ENCODE measurements at places on chromosomes 11 and 22. TPM values are rescaled to one million over a fixed set of nuclear protein-coding genes. Genes with fewer than 3 reads are reported as not detected.

DNA sequence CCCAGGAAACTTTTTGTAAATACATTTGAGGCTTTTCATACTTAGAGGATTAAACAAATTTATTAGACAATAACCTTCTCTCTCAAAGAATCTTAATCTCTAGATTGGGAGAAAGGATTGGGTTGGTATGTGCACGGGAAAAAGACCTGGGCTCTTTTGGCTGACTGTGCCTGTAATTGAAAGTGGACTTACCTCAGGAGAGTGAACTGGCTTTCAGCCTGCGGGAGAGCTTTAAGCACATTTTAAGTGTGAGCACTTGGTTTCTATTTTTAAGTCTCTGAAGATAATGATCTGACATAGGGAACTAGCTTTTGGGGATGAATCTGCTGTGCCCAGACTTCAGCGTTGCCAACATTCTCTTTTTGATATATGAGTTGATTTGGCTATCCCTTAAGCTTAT lies 35.8 kb downstream of the UVRAG start:
- no peak overlapping the region for H3K4me3 ChIP-seq
- DNase-seq: no peak
- H3K36me3 ChIP-seq: no peaks in the 10 kb centered on the region
- no peaks in the 10 kb centered on the region for H3K27me3 ChIP-seq
- peaks cover 63% of the 10 kb centered on the region for H3K4me1 ChIP-seq

GRCh38 chr11:104700609-104701008 lies 197.7 kb downstream of the CASP12 start:
- no peak overlapping the region for H3K4me3 ChIP-seq
- H3K4me1 ChIP-seq: peaks cover 13% of the 10 kb centered on the region
- no peaks in the 10 kb centered on the region for H3K36me3 ChIP-seq
- no peak for DNase-seq

SLC5A12 gene
- not detected for polyA plus RNA-seq

- H3K4me3 ChIP-seq: peak overlapping the region; percentile 85
- DNase-seq: peak; percentile 47
- peaks cover 28% of the 10 kb centered on the region for H3K36me3 ChIP-seq
These were observed 5.7 kb downstream of the AMPD3 start for GRCh38 chr11:10460611-10461275.

F2 gene
- not detected for polyA plus RNA-seq

- no peak overlapping the region for H3K4me3 ChIP-seq
- H3K27me3 ChIP-seq: peaks cover 33% of the 10 kb centered on the region
- no peaks in the 10 kb centered on the region for H3K36me3 ChIP-seq
- no peaks in the 10 kb centered on the region for H3K4me1 ChIP-seq
- no peak for DNase-seq
These were observed 3.4 kb upstream of the MOGAT2 start for GRCh38 chr11:75714211-75714610.

SESN3 gene
- polyA plus RNA-seq: 3.1 TPM

GRCh38 chr11:117972629-117973502 lies 13.3 kb upstream of the IL10RA start:
- H3K27ac ChIP-seq: no peak overlapping the region
- H3K4me1 ChIP-seq: peaks cover 59% of the 10 kb centered on the region
- DNase-seq: no peak
- no peak overlapping the region for H3K4me3 ChIP-seq
- H3K36me3 ChIP-seq: no peaks in the 10 kb centered on the region
- H3K27me3 ChIP-seq: no peaks in the 10 kb centered on the region

DHCR7 gene
- polyA plus RNA-seq: 16.1 TPM

RIMBP3C gene
- 0.21 TPM for polyA plus RNA-seq

GRCh38 chr11:112025707-112026106 lies 499 bp downstream of the DLAT start:
- no peak for DNase-seq
- peak overlapping the region; percentile 100 for H3K4me3 ChIP-seq

DNA sequence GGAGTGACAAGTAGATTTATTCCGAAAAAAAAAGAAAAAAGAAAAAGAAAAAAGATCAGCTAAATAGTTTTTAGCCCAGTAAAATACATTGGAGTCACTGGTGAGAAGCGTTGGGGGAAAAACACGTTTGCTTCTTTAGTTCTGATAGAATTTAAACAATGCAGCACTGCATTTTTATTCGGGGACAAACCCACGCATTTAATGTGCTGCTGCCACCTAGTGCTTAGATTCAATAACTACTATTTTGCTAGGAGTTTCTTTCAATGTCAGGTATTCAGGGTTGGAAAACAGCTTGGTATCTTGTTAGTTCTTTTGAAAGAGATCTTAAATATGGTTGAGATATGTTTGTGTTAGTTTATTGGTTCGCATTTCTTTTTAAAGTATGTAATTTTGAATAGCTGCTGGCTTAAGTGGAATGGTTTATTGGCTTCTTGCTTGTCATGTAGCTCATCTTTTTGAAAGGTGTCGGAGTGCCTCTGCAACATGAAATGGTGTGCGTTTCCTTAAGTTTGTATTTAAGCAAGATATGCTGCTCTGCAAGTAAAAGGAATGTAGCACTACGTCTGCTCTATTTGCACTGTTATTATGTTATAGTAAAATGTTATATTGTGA lies 41.9 kb downstream of the SVIP start:
- H3K27ac ChIP-seq: no peak overlapping the region
- no peaks in the 10 kb centered on the region for H3K36me3 ChIP-seq
- no peaks in the 10 kb centered on the region for H3K27me3 ChIP-seq
- H3K4me1 ChIP-seq: no peaks in the 10 kb centered on the region

DNA sequence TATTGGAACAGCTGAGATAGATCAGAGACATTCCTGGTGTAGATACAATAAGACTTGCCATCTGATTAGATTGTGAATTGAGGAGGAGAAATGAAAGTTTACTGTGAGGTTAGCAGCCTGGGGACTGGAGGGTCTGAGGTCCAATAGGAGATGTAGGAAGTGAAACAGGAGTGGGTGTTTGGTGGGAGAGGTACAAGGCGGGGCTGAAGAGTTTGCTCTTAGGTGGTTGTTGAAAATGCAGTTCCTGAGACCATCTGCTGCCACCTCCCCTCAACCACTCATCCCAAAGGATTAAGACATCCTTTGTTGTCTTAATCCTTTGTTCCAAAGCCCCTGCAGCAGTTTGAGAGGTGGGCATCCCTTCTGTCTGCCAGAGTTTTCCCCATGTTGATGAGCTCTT lies 14.8 kb downstream of the PIWIL4 start:
- H3K4me3 ChIP-seq: no peak overlapping the region
- no peaks in the 10 kb centered on the region for H3K27me3 ChIP-seq
- H3K36me3 ChIP-seq: no peaks in the 10 kb centered on the region
- no peak overlapping the region for H3K27ac ChIP-seq
- DNase-seq: no peak
- peaks cover 6% of the 10 kb centered on the region for H3K4me1 ChIP-seq

DNA sequence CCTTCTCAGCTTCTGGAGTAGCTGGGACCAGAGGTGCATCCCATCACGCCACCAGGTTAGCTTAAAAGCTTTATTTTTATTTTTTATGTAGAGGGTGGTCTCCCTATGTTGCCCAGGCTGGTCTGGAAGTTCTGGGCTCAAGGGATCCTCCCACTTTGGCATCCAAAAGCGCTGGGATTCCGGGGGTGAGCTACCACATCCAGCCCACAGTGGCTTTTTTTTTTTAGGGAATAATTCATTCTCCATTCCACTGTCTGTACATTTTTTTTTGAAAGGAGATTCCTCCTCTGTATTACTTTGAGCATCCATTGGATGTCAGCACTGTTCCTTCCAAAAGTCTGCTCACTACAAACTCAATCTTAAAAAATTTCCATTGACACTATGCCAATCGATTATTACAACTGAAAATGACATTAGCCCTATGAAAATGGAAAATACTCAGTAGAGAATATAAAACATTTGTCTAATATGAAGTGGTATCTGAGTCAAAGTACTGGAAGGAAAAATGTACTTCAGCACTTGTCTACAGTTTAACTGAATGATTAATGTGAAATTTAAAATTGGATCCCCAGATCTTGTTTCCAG lies 1.3 kb upstream of the LPXN start:
- DNase-seq: no peak
- peaks cover 59% of the 10 kb centered on the region for H3K4me1 ChIP-seq
- H3K36me3 ChIP-seq: no peaks in the 10 kb centered on the region

GRCh38 chr11:2863276-2863618 lies 22.3 kb downstream of the CDKN1C start:
- H3K36me3 ChIP-seq: peaks cover 10% of the 10 kb centered on the region
- no peak overlapping the region for H3K4me3 ChIP-seq
- DNase-seq: no peak
- peaks cover 1% of the 10 kb centered on the region for H3K4me1 ChIP-seq
- H3K27me3 ChIP-seq: peaks cover 67% of the 10 kb centered on the region

- no peak for DNase-seq
- no peak overlapping the region for H3K4me3 ChIP-seq
These were observed 63.0 kb downstream of the TMPRSS5 start for GRCh38 chr11:113643006-113643585.

- H3K4me1 ChIP-seq: peaks cover 66% of the 10 kb centered on the region
- H3K27ac ChIP-seq: no peak overlapping the region
- no peak overlapping the region for H3K4me3 ChIP-seq
- peaks cover 12% of the 10 kb centered on the region for H3K36me3 ChIP-seq
- DNase-seq: no peak
These were observed 3.1 kb upstream of the APOBEC3D start for GRCh38 chr22:39017596-39018365.

DNA sequence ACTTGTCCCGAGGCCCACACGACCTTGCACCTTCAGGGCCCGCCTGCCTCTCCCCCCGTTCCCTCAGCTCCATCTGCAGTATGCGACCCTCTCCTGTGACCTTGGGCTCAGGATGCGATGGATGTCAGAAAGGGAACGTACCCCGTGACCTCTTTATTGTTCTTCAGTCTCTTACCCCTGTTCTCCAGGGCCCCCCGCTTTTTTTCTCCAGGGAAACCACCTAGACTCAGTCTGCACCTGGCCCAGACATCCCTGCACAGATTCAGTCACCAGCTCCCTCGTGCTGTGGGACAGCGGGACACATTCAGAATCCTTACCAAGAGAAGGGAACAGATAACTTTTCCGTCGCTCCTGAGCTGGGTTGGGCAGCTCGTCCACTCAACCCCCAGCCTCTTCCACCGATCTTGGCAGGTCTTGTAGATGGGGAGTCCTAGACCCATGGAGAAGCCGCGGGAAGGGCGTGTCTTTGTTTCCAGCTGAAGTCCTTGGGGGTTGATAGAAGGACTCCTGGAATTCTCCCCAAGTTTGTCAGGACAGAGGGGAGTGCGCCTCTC lies 1.4 kb upstream of the PHOX2A start:
- no peak for DNase-seq
- peaks cover 43% of the 10 kb centered on the region for H3K27me3 ChIP-seq
- peaks cover 19% of the 10 kb centered on the region for H3K36me3 ChIP-seq
- no peak overlapping the region for H3K27ac ChIP-seq

- no peaks in the 10 kb centered on the region for H3K36me3 ChIP-seq
- H3K27me3 ChIP-seq: peaks cover 6% of the 10 kb centered on the region
- peaks cover 11% of the 10 kb centered on the region for H3K4me1 ChIP-seq
- no peak overlapping the region for H3K27ac ChIP-seq
These were observed 71.4 kb upstream of the BMAL1 start for GRCh38 chr11:13206086-13206640.

All from naive B cell (primary cell).